ENCODE measurements at places on chromosomes 6 and 20. TPM values are rescaled to one million over a fixed set of nuclear protein-coding genes. Genes with fewer than 3 reads are reported as not detected.

LTB gene
- total RNA-seq: 0.37 TPM

DNA sequence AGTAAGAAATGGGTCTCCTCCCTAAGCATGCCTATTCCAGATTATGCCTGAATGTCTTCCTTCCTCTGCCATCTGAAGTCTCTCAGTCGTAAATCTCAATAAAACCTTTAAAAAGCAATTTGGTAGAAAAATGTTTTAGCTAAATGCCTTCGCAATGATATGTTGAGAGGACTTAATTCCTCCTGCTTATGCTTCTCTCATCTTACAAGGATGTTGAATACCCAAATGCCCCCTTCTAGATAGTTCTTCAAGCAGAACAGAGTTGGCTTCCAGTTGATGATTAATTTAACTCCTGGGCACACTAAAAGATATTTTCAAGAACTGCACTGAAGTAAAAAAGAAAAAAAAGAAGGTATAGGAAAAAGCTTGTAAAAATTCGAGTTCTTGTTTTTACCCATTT is 275.0 kb upstream of the SPTLC3 start:
- DNase-seq: no peak
- H3K27ac ChIP-seq: no peak overlapping the region
- no peaks in the 10 kb centered on the region for H3K4me1 ChIP-seq
- H3K27me3 ChIP-seq: no peaks in the 10 kb centered on the region
- no peak overlapping the region for H3K4me3 ChIP-seq
- no peaks in the 10 kb centered on the region for H3K36me3 ChIP-seq

GRCh38 chr6:167722634-167723309 is 103.9 kb upstream of the AFDN start:
- peaks cover 68% of the 10 kb centered on the region for H3K27me3 ChIP-seq
- no peak overlapping the region for H3K4me3 ChIP-seq
- no peaks in the 10 kb centered on the region for H3K4me1 ChIP-seq
- no peak for DNase-seq
- H3K36me3 ChIP-seq: no peaks in the 10 kb centered on the region

CCN5 gene
- total RNA-seq: 0.93 TPM

SLC22A2 gene
- total RNA-seq: not detected

DNA sequence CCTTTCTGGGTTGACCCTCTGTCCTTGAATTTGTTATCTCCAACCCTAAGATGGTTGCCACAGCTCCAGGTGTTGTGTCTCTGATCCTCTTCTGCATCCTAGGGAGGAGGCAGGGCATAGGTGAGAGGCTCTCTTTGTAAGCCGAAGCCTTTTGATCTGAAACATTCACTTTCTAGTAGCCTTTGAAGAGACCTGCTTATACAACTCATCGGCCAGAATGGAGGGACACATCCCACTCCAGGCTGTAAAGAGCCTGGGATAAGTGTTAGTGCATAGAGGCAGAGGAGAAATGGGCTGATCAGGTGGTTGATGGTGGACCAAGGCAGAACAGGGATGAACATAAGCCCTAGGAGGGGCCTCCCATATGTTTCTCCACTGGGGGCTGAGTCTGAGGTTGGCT is 137.1 kb upstream of the KCNG1 start:
- no peaks in the 10 kb centered on the region for H3K36me3 ChIP-seq
- H3K4me3 ChIP-seq: no peak overlapping the region
- peaks cover 45% of the 10 kb centered on the region for H3K27me3 ChIP-seq
- no peak for DNase-seq
- H3K4me1 ChIP-seq: peaks cover 16% of the 10 kb centered on the region

DNA sequence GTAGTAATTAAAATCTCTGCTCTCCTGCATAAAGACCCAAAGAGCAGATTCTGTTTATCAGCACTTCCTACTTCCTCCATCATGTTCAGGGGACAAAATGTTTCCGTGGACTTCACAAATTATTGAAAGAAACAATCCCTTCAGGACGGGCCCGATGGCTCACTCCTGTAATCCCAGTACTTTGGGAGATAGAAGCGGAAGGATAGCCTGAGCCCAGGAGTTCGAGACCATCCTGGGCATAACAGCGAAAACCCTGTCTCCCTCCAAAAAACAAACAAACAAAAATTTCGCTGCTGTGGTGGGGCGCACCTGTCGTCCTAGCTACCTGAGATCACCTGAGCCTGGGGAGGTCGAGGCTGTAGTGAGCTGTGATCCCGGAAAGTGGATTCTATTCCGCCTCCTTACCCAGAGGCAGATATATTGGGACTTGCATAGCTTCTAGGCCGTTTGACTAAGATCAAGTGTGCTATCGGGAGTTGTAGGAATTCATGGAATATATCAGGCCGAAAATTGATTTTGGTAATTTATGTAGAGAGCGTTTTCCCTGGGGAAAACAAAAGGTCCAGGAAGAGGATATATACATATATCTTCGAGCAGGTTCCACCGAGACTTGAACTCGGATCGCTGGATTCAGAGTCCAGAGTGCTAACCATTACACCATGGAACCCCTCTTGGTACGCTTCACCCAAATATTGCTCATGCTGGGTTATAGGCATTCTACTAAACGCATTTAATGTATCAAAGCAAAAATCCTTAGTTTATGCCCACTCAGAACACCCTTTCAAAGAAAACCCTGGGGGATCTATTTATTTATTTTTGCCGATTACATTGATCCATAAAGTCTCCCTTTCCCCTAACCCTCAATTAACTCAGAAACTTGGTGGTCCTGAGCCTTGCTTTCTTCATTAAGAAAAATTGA is 74.5 kb upstream of the ZNF184 start:
- peak; percentile 85 for DNase-seq
- H3K36me3 ChIP-seq: peaks cover 11% of the 10 kb centered on the region
- no peak overlapping the region for H3K27ac ChIP-seq
- no peaks in the 10 kb centered on the region for H3K27me3 ChIP-seq

GRCh38 chr6:132390451-132390850 is 10.8 kb downstream of the MOXD1 start:
- H3K4me1 ChIP-seq: peaks cover 29% of the 10 kb centered on the region
- no peak for DNase-seq
- no peaks in the 10 kb centered on the region for H3K36me3 ChIP-seq

DNA sequence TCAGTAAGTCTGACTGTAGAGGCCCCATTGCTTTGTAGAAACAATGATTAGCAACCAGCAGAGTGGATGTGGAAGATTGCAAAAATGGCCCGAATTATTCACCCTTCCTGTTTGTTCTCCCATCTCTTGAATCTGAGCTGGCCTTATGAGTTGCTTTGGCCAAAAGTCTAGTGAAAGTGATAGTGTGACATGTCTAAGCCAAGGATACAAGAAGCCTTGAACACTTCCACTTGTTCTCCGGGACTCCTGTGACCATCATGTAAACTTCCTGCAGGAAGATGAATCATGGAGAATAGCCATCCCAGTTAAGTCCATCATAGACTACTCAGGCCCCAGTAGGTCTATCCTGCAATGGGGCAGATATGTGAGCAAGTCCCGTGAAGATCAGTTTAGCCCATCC is 252.0 kb upstream of the JAG1 start:
- H3K36me3 ChIP-seq: no peaks in the 10 kb centered on the region
- peaks cover 25% of the 10 kb centered on the region for H3K4me1 ChIP-seq
- no peak overlapping the region for H3K4me3 ChIP-seq
- no peak overlapping the region for H3K27ac ChIP-seq
- no peak for DNase-seq
- no peaks in the 10 kb centered on the region for H3K27me3 ChIP-seq

DNA sequence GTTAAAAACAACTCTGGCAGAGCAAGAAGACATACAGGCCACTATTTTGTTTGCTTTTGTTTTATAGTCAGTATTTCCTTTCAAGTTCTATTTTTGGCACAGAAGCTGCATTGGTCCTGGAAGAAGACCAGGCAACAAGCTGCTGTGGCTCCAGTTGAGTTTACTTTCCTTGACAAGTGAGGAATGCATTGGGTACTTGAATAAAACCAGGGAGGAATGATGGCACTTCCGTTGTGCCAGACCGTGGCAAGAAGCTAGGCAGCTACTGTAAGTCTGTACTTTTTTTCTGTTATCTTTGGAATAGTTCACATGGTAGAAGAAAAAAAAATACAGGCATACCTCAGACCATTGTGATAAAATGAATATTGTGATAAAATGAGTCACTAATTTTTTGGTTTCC is 66.3 kb downstream of the NCOA3 start:
- peaks cover 12% of the 10 kb centered on the region for H3K36me3 ChIP-seq
- H3K4me1 ChIP-seq: peaks cover 24% of the 10 kb centered on the region
- no peak overlapping the region for H3K4me3 ChIP-seq
- no peak overlapping the region for H3K27ac ChIP-seq

- H3K4me3 ChIP-seq: no peak overlapping the region
- no peaks in the 10 kb centered on the region for H3K4me1 ChIP-seq
- no peak for DNase-seq
- no peaks in the 10 kb centered on the region for H3K36me3 ChIP-seq
Measured at GRCh38 chr6:117627533-117627932, 25.2 kb upstream of the GOPC start.

DNA sequence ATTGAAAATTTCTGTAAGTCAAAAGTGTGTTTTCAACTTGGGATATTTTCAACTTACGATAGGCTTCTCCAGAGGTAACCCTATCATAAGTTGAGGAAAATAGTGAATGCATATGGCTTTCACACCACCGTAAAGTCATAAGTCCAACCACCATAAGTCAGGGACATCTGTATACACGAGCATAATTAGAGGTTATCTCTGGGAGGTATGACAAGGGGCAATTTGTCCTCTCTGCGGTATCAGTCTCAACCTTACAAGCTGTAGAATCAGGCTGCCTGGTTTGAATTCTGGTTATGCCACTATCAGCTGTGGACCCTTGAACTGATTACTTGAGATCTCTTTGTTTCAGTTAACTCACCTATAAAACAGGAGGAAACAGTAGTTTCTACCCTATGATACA is 202.9 kb upstream of the JARID2 start:
- H3K27me3 ChIP-seq: no peaks in the 10 kb centered on the region
- H3K36me3 ChIP-seq: no peaks in the 10 kb centered on the region
- H3K4me1 ChIP-seq: no peaks in the 10 kb centered on the region
- no peak for DNase-seq

TUBB2B gene
- total RNA-seq: 0.54 TPM

MYMX gene
- not detected for total RNA-seq

VSX1 gene
- not detected for total RNA-seq

SLC22A1 gene
- 1.4 TPM for total RNA-seq

PRSS16 gene
- total RNA-seq: 27.9 TPM

- H3K4me3 ChIP-seq: no peak overlapping the region
- no peaks in the 10 kb centered on the region for H3K27me3 ChIP-seq
- no peaks in the 10 kb centered on the region for H3K36me3 ChIP-seq
- peaks cover 25% of the 10 kb centered on the region for H3K4me1 ChIP-seq
- no peak overlapping the region for H3K27ac ChIP-seq
- DNase-seq: no peak
Measured at GRCh38 chr20:61683721-61684120, 382.0 kb downstream of the TAF4 start.

IYD gene
- total RNA-seq: not detected

HINT3 gene
- 17.9 TPM for total RNA-seq

DNA sequence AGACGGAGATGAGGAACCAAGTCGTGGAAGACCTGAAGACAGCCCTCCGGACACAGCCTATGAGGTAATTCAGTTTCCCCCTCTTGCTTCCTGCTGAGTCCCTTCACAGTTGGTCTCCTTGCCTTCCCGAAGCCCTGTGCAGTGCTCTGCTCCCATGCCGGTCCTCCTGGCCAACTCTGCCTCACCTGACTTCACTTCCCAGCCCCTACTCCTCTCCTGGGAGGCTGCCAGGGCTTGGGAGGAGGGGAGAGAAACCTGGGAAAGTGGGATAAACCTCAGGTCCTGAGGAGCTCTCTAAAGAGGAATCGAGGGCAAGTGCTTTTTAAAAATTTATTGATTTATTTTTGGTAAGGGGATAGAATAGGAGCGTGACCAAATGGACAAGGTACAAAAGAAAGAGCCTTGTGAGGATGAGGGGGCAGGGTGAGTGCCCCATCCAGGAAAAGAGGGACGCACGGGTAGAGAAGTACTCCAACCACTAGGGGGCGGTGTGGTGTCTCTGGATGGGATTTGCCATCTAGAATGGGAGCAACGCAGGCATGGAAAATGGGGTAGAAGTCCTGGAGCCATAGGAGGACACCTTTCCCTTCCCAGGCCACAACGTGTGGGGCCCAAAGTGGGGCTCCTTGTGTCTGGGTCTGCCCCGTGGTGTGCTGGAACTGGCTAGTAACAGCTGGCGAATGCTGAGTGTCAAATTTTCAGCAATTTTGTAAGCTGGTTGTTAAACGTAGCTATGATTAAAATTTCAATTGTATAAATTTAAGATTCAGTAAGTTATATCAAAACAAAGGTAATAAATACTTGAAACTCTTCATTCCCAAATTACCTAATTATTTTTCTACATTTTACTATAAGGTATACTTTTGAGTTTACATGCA is 69.0 kb downstream of the MOCS1 start:
- H3K27ac ChIP-seq: no peak overlapping the region
- peaks cover 8% of the 10 kb centered on the region for H3K27me3 ChIP-seq
- no peak overlapping the region for H3K4me3 ChIP-seq

GRCh38 chr6:110534731-110535492 is 58.5 kb upstream of the SLC22A16 start:
- H3K27ac ChIP-seq: no peak overlapping the region
- no peaks in the 10 kb centered on the region for H3K36me3 ChIP-seq

GRCh38 chr6:169559592-169559991 is 142.2 kb downstream of the WDR27 start:
- no peak overlapping the region for H3K27ac ChIP-seq
- no peak overlapping the region for H3K4me3 ChIP-seq
- no peaks in the 10 kb centered on the region for H3K27me3 ChIP-seq
- no peak for DNase-seq
- no peaks in the 10 kb centered on the region for H3K4me1 ChIP-seq
- no peaks in the 10 kb centered on the region for H3K36me3 ChIP-seq

DNAH8 gene
- not detected for total RNA-seq

GRCh38 chr6:168208402-168208801 is 111.2 kb downstream of the DACT2 start:
- no peak overlapping the region for H3K4me3 ChIP-seq
- H3K4me1 ChIP-seq: no peaks in the 10 kb centered on the region
- H3K27ac ChIP-seq: no peak overlapping the region
- DNase-seq: no peak
- no peaks in the 10 kb centered on the region for H3K36me3 ChIP-seq

AK9 gene
- total RNA-seq: 4.7 TPM

GRCh38 chr20:13507646-13508045 is 131.1 kb downstream of the TASP1 start:
- H3K27ac ChIP-seq: no peak overlapping the region
- H3K27me3 ChIP-seq: no peaks in the 10 kb centered on the region
- DNase-seq: no peak
- peaks cover 13% of the 10 kb centered on the region for H3K36me3 ChIP-seq
- H3K4me3 ChIP-seq: no peak overlapping the region

- H3K4me1 ChIP-seq: peaks cover 15% of the 10 kb centered on the region
- peak; percentile 92 for DNase-seq
- H3K36me3 ChIP-seq: no peaks in the 10 kb centered on the region
- H3K4me3 ChIP-seq: peak overlapping the region; percentile 28
Measured at GRCh38 chr20:41329435-41330342, 10.9 kb upstream of the LPIN3 start.

- H3K27me3 ChIP-seq: peaks cover 58% of the 10 kb centered on the region
- no peak overlapping the region for H3K4me3 ChIP-seq
- no peaks in the 10 kb centered on the region for H3K36me3 ChIP-seq
- no peaks in the 10 kb centered on the region for H3K4me1 ChIP-seq
- no peak for DNase-seq
- no peak overlapping the region for H3K27ac ChIP-seq
Measured at GRCh38 chr20:60869625-60870024, 382.4 kb upstream of the CDH4 start.

AFG1L gene
- total RNA-seq: 8.5 TPM

SIRPA gene
- 23.6 TPM for total RNA-seq

OR12D1 gene
- not detected for total RNA-seq

Measured in MCF 10A (cell line).